Subcutaneous preadipocyte (primary cell): ENCODE measurements at places on chromosomes 13 and 19. TPM values are rescaled to one million over a fixed set of nuclear protein-coding genes. Genes with fewer than 3 reads are reported as not detected.

C5AR1 gene
- 0.37 TPM in 1 of 2 replicates, not detected in the other for total RNA-seq

DLEU7 gene
- under 0.01 and 0.20 TPM in 2 replicates for total RNA-seq

TTC9B gene
- not detected in 2 replicates for total RNA-seq

UPF1 gene
- total RNA-seq = 49.6 and 60.6 TPM in 2 replicates

CHST8 gene
- under 0.01 TPM in 1 of 2 replicates, not detected in the other for total RNA-seq

TNFSF13B gene
- total RNA-seq = 1.2 and 3.3 TPM in 2 replicates

ZNF132 gene
- 7.0 and 7.2 TPM in 2 replicates for total RNA-seq

WDR88 gene
- total RNA-seq = not detected in 2 replicates

PNPLA6 gene
- total RNA-seq = 72.8 and 82.1 TPM in 2 replicates

PSG7 gene
- not detected in 2 replicates for total RNA-seq

LRRC25 gene
- total RNA-seq = not detected in 2 replicates

CGB8 gene
- total RNA-seq = not detected in 2 replicates

STK24 gene
- total RNA-seq = 43.7 and 71.9 TPM in 2 replicates

ADPRHL1 gene
- total RNA-seq = 2.2 and 3.9 TPM in 2 replicates

CYP4F11 gene
- total RNA-seq = not detected in 2 replicates

TRPM4 gene
- total RNA-seq = 14.1 and 14.3 TPM in 2 replicates

GARIN5B gene
- not detected in 2 replicates for total RNA-seq

ZNF536 gene
- total RNA-seq = not detected in 2 replicates

PSMC4 gene
- total RNA-seq = 111 and 112 TPM in 2 replicates

POU2F2 gene
- total RNA-seq = 0.37 and 1.4 TPM in 2 replicates

SIGLECL1 gene
- not detected in 2 replicates for total RNA-seq

RGCC gene
- 10.2 and 18.0 TPM in 2 replicates for total RNA-seq

NOTCH3 gene
- 25.0 and 62.4 TPM in 2 replicates for total RNA-seq

C19orf38 gene
- 0.39 TPM in 1 of 2 replicates, not detected in the other for total RNA-seq

CLEC4G gene
- total RNA-seq = not detected in 2 replicates

C1QTNF9 gene
- not detected in 2 replicates for total RNA-seq

PLIN5 gene
- total RNA-seq = under 0.01 TPM in 1 of 2 replicates, not detected in the other

ACER1 gene
- not detected in 2 replicates for total RNA-seq

NALCN gene
- total RNA-seq = under 0.01 and 0.39 TPM in 2 replicates

KL gene
- under 0.01 and 0.20 TPM in 2 replicates for total RNA-seq

TSPAN16 gene
- not detected in 2 replicates for total RNA-seq

PPP2R1A gene
- 182 and 201 TPM in 2 replicates for total RNA-seq

REXO1 gene
- 13.9 and 25.7 TPM in 2 replicates for total RNA-seq

PLVAP gene
- not detected in 2 replicates for total RNA-seq

LRP3 gene
- total RNA-seq = 31.1 and 35.6 TPM in 2 replicates

ZIK1 gene
- 4.4 and 4.9 TPM in 2 replicates for total RNA-seq

UGGT2 gene
- 48.9 and 66.5 TPM in 2 replicates for total RNA-seq

ZNF729 gene
- under 0.01 TPM in 1 of 2 replicates, not detected in the other for total RNA-seq

FBXO17 gene
- total RNA-seq = 24.3 and 30.7 TPM in 2 replicates

OR7C2 gene
- total RNA-seq = not detected in 2 replicates

RFPL4A gene
- not detected in 2 replicates for total RNA-seq

PLIN3 gene
- total RNA-seq = 287 and 391 TPM in 2 replicates

SBK3 gene
- total RNA-seq = 0.37 TPM in 1 of 2 replicates, not detected in the other

CLIP3 gene
- total RNA-seq = 5.5 and 6.2 TPM in 2 replicates

CACNG8 gene
- 0.20 TPM in 1 of 2 replicates, not detected in the other for total RNA-seq

CACNA1A gene
- total RNA-seq = 6.6 and 9.2 TPM in 2 replicates

KRTDAP gene
- total RNA-seq = not detected in 2 replicates

DEDD2 gene
- total RNA-seq = 11.8 and 17.6 TPM in 2 replicates

CHMP2A gene
- total RNA-seq = 80.5 and 113 TPM in 2 replicates

CRTC1 gene
- 2.6 and 2.9 TPM in 2 replicates for total RNA-seq
